ENCODE measurements at places on chromosomes 16 and 17.

DNA sequence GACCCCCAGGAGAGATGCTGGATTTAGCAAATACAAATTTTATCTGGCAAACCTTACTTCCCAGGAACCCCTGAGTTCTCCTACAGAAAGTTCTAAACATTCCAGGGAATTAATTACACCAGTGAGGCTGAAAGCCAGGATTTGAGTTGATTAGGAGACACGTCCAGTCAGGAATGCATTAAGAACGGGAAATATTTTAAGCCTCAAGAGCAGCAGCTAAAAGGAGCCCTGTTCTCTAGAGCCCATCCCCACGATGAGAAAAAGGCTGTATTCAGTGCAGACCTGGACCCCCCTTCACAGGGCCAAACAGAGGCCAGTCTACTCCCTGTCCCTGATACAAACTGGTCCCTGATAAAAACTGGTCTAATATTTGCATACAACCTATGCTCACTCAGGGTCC lies 55.0 kb downstream of the VAT1L start:
- no peak for DNase-seq

GRCh38 chr17:64276961-64277505 lies 14.0 kb upstream of the TEX2 start:
- no peak for DNase-seq

GRCh38 chr16:11474617-11475291 lies 112.0 kb downstream of the LITAF start:
- no peak for DNase-seq

- no peak for DNase-seq
Observed at GRCh38 chr16:20798364-20798763, 7.9 kb downstream of the ERI2 start.

- no peak for DNase-seq
Observed at GRCh38 chr16:55494994-55495421, 13.9 kb upstream of the LPCAT2 start.

DNA sequence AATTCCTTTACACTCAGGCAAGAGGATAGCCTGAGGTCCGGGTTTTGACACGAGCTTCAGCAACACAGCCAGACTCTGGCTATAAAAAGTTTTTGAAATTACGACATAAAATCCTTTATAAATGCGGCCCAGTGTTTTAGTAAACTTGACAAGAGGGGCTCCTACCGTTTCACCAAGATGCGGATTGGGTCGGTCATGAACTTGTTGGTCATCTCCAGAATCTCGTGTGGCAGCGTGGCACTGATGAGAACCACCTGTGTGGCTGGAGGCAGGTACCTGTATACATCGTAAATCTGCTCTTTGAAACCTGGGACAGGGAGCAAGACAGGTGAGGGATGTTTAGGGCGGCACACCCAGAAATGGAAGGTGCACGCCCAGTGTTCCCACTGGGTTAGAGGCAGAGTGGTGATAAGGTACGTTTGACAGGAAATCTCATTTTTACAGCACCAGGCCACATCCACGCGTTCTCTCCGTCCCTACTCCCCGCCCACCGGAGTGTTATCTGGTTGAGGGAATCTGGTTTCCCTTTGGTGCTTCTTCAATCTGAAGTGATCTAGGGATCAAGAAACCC lies 8.0 kb downstream of the EIF4A3 start:
- DNase-seq: no peak

DNA sequence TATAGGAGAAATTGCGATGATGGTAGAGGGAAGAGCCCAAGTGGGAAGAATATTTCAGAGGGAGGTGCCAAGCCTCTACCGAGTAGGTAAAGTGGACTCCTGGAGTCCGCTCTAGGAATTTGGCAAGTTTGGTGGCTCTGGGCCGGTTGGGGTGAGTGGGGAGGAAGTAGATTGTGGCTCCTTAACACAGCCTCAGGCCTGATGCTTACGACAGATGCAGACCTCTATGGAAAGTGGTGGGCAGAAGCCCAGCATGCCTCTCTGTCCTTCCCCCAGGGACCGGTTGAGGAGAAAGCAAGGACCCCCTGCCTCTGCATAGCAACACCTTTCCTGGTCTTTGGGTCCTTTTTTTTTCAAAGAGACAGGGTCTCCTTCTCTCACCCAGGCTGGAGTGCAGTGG lies 55.9 kb upstream of the SIAH1 start:
- no peak for DNase-seq

DNA sequence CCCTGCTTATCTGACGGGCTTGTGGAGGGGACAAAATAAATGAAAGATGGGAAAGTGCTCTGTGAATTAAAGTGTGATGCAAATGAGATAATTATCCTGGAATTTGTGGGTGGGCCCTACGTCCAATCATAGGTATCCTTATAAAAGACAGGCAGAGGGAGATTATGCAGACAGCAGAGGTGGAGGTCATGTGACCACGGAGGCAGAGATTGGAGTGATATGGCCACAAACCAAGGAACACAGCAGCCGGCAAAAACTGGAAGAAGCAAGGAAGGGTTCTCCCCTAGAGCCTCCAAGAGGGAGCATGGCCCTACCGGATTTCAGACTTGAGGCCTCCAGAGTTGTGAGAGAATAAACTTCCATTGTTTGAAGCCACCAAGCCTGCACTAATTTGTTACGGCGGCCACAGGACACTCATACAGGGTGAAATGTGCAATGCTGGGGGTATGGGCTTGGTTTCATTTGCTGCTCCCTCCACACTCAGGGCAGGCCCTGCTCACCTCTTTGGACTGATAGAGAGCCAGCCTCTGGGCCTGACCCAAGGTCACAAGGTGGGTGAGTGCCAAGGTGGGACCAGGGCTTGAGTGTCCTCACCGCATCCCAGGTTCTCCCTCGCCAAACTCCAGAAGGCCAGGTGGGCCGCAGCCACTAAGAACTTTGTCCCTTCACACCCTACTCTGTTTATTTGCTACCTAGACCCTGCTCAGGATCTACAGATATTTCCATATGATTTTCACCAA lies 149.6 kb upstream of the TNRC6C start:
- no peak for DNase-seq

DNA sequence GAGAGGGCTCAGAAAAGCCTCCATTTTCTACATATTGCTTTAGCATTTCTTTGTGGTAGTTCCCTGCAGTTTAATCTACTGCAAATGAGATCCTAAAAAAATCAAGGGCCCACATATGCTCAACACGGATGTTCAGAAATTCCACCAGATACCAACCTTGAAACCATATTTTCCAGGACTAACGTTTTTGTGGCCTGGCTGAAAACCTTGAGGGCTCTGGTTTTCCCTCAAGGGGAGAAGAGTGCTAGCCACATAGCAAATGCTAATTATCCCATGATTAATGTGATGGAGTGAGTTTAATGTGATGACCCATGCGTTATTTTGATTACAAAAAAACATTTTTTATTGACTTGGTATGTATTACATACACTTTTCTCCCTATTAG lies 68.9 kb downstream of the SNX11 start:
- no peak for DNase-seq

GRCh38 chr17:45241328-45242028 lies 19.8 kb downstream of the FMNL1 start:
- no peak for DNase-seq

- no peak for DNase-seq
Observed at GRCh38 chr16:69107316-69107962, 2.0 kb downstream of the HAS3 start.

GRCh38 chr17:75394332-75394918 lies 11.1 kb downstream of the GRB2 start:
- no peak for DNase-seq

DNA sequence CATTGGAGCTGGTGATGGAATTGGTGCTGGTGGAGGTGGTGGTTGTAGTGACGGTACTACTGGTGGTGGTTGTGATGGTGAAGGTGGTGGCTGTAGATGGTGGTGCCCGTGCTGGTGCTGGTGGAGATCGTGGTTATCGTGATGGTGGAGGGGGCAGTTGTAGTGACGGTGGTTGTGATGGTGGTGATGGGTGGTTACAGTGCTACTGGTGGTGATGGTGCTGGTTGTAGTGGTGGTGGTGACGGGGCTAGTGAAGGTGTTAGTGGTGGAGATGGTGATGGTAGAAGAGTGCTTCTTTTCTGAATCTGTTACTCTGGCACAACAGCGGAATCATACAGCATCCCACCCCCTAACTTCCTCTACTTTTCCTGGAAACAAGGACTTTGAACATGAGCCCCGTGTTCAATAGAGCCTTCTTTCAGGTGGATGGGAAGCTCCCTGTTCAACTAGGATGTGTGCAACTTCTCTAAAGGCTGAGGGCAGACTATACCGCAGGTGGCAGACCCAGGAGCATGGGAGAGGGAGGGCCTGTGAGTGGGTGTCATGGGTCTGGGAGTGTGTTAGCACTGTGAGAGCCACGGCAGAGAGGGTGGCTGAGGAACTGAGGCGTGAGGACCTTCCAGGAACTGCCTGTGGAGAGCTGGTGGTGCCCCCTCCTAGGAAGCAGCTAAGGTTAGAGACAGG lies 8.2 kb downstream of the TBX21 start:
- no peak for DNase-seq

DNA sequence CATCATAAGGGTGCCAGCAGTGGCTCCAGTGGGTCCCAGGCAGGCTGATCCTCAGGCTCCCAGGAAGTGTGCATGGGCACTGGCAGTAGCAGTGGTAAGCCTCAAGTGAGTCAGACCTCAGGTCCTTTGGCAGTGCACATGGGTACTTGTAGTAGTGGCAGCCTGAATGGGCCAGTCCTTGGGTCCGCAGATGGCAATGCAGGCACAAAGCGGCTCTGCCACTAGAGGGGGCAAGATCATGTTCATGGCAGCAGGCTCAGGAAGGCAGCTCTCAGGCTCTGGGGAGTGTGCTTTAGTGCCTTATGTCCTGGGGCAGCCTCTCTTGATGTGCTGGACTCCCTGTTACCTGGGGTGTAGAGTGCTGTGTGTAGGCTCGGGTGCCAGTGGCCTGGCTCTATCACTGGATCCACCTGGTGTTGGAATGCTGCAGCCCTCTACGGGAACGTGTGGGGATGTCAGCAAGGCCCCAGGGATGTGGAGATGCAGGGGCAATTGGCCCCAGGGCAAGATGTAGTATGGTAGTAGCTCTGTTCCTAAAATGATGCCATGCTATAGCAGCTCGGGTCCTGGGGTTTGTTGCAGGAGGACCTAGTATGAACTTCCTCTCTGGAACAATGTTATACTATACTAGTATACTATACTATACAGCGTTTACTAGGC lies 11.0 kb downstream of the ACSM3 start:
- DNase-seq: peak; percentile 57

GRCh38 chr16:56198755-56199114 lies 7.4 kb downstream of the GNAO1 start:
- DNase-seq: no peak

GRCh38 chr17:289409-289808 lies 63.2 kb downstream of the RPH3AL start:
- no peak for DNase-seq

DNA sequence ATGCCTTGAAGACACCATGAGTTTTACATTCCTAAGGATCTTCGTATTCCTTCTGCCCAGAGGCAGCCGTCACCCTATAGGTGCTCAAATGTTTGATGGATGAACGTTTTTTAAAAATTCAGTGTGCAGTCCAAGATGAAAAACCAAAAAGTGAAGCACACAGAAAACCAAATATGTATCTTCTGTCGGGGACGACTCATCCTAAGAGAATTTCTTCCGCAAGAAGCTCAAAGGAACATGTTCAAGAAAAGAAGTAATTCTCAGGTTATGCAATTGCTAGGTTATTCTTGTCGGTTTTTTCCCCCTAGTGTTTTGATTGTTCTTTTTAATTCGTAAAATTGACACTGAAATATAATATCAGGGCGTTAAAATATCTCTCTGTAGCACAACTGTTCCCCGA lies 1.4 kb downstream of the CENPV start:
- no peak for DNase-seq
